Memory B cell (primary cell): ENCODE measurements at places on chromosomes 5 and 9.

DNA sequence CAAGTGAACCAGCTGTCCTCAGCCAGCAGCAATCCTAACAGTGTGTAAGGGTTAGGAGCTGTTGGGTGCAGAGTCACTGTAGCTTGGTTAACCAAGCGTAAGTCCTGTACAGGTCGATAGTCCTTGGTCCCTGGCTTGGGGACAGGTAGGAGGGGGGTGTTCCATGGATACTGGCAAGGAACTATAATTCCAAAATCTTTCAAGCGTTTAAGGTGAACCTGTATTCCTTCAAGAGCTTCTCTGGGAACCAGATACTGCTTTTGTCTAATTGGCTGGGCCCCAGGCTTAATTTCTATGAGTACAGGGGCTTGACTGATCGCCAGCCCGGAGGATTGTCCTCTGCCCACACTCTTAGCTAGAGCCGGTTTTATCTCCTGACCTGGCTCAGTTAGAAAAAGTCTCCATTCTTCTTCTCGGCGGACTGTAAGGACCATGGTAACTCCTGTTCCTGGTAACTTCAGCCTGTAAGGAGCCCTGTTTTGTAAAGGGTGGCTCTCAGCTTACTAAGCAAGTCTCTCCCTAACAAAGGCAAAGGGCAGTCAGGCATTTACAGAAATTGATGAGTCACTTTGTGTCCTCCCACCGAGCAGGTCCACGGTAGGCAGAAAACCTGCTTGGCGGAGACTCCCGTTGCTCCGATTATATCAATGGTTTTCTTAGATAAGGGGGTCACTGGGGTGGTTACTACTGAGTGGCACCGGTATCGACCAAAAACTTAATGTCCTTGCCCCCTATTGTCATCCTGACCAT is 6.0 kb upstream of the ZNF354C start:
- DNase-seq: no peak
- no peaks in the 10 kb centered on the region for H3K4me1 ChIP-seq
- peaks cover 5% of the 10 kb centered on the region for H3K36me3 ChIP-seq
- H3K27me3 ChIP-seq: peaks cover 1% of the 10 kb centered on the region
- no peak overlapping the region for H3K4me3 ChIP-seq

- H3K27ac ChIP-seq: no peak overlapping the region
- H3K36me3 ChIP-seq: no peaks in the 10 kb centered on the region
- DNase-seq: no peak
- no peaks in the 10 kb centered on the region for H3K27me3 ChIP-seq
These were observed 280.4 kb upstream of the PTGER4 start for GRCh38 chr5:40399349-40399748.

- peaks cover 19% of the 10 kb centered on the region for H3K36me3 ChIP-seq
- H3K27ac ChIP-seq: no peak overlapping the region
- DNase-seq: no peak
- no peaks in the 10 kb centered on the region for H3K27me3 ChIP-seq
These were observed 65.2 kb downstream of the CRB2 start for GRCh38 chr9:123421186-123421585.

- DNase-seq: no peak
- H3K4me1 ChIP-seq: peaks cover 17% of the 10 kb centered on the region
- H3K36me3 ChIP-seq: peaks cover 16% of the 10 kb centered on the region
- no peak overlapping the region for H3K27ac ChIP-seq
These were observed 189.6 kb downstream of the NR3C1 start for GRCh38 chr5:143213851-143214363.

- H3K27me3 ChIP-seq: no peaks in the 10 kb centered on the region
- H3K36me3 ChIP-seq: peaks cover 12% of the 10 kb centered on the region
- no peak overlapping the region for H3K27ac ChIP-seq
- no peak for DNase-seq
These were observed 10.5 kb downstream of the POC5 start for GRCh38 chr5:75706775-75707174.
